B cell (primary cell): ENCODE measurements at places on chromosomes 1 and 21.

DNA sequence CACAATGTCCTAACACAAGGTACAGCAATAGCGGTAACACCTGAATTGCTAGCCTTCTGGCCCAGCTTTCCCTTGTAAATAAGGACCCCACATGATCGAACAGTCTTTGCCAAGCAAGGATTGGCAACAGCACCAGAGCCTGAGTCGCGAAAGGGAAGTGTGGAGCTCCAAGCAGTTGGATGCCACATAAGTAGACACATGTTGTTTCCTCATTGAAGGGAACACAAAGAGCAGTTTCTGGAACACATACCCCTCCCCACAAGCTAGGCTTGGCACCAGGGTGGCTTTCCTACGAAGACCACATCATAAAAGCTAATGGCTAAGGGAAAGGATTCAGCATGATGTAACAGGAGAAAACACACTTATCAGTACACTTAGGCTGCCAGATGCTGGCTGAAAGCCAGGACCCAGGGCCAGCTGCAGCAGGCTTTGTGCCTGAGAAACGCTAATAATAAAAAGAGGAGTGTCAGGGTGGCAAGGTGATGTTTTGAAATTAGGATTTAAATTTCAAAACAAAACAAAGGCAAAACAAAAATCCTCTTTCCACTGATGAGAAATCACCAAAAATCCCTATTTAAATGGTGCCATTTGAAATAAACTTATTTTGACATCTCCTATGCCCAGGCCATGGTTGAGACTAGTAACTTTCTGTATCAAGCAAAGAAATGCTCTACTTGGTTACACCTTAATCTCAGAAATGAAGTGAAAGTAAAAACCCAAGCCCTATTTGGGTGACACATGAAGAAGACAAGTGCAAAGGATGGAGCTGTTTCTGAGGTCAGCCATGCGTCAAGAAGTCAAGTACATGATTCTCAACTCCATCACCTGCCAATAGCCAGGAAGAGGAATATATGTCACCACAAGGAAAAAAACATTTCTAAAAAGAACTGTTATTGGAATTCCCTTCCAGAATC, 11.9 kb upstream of the CPLANE2 start:
- DNase-seq = peak; percentile 52
- H3K4me1 ChIP-seq = peaks cover 17% of the 10 kb centered on the region
- H3K27ac ChIP-seq = peak overlapping the region; percentile 68
- peaks cover 2% of the 10 kb centered on the region for H3K36me3 ChIP-seq
- no peaks in the 10 kb centered on the region for H3K27me3 ChIP-seq

- no peak overlapping the region for H3K4me3 ChIP-seq
- H3K4me1 ChIP-seq = peaks cover 18% of the 10 kb centered on the region
- H3K36me3 ChIP-seq = peaks cover 5% of the 10 kb centered on the region
- no peak overlapping the region for H3K27ac ChIP-seq
- DNase-seq = no peak
These were observed 511 bp upstream of the SNX27 start for GRCh38 chr1:151611288-151611790.

DNA sequence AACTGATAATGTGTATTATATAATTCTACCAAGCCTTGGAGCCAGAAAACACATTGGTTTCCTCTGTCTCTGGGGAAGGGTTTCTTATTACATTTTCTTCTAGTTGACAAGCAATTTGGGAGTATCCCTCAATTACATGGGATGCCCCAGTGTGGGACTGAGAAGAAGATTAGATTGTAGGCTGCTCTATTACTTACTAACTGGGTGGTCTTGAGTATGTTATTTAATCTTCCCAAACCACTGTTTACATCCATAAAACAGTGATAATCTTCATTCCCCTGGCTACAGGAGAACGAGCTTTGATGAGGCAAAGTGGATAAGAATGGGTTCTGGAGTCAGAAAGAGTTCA, 105.8 kb downstream of the TSEN15 start:
- DNase-seq = no peak
- H3K4me3 ChIP-seq = no peak overlapping the region
- H3K4me1 ChIP-seq = peaks cover 7% of the 10 kb centered on the region
- H3K27ac ChIP-seq = no peak overlapping the region
- H3K27me3 ChIP-seq = peaks cover 10% of the 10 kb centered on the region
- no peaks in the 10 kb centered on the region for H3K36me3 ChIP-seq

DNA sequence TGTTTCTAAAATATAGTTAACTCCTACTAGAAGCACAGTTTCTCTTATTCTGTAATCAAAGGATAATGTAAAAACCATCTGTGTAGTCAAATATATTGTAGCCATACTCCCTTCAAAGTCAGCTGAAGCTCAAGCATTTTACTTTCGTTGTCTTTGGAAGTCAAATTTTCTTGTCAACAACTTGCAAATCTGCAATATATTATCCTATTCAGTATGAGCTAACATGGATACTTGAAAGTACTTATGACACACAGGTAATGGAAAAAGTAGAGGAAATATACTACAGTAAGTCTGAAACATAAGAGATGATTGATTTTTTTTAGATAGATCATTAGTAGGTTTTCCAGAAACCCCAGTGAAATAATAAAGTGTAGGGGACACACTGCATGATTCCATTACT, 121.5 kb downstream of the COL24A1 start:
- H3K27ac ChIP-seq = no peak overlapping the region
- no peaks in the 10 kb centered on the region for H3K27me3 ChIP-seq
- DNase-seq = no peak
- H3K36me3 ChIP-seq = no peaks in the 10 kb centered on the region
- no peak overlapping the region for H3K4me3 ChIP-seq
- no peaks in the 10 kb centered on the region for H3K4me1 ChIP-seq

DNA sequence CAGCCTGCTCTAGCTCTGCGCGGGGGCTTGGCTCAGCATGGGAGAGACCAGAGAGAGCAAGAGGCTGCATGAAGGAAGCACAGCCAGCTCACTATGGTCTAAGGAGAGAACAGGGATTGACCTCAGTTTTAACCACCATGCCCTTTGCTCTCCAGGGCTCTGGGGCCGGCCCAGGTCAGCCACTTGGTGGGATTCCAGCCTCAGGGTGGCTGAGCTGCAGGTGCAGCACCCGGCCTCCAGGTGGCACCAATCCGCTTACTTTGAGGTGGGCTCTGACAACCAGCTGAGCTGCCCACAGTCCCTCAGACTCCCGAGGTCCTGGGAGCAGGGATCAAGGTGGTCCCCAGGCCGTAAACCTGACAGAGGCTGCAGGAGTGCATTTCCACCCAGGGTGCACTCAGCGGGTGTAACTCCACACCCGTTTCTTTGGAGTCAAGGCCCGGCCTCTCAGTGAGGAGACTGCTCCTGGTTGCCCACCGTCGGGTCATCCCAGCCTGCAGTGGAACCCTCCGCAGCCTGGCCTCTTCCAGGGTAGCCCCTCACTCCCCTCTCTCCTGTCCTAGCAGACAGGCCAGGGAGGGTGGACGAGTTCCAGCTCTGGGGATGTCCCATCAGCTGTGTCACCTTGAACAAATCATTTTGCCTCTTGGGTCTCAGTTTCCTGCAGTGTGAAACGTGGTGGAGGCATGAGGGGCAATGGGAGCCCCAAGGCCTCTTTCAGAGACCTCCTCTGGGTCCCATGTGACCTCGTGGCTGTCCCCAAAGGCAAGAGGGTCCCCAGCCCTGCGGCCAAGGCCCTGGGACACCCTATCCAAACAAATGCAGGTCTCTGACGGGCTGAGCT, 607 bp upstream of the LGR6 start:
- H3K27me3 ChIP-seq = peaks cover 18% of the 10 kb centered on the region
- peaks cover 14% of the 10 kb centered on the region for H3K4me1 ChIP-seq
- no peaks in the 10 kb centered on the region for H3K36me3 ChIP-seq
- H3K27ac ChIP-seq = no peak overlapping the region
- peak; percentile 75 for DNase-seq
- H3K4me3 ChIP-seq = no peak overlapping the region

- DNase-seq = no peak
- H3K4me1 ChIP-seq = peaks cover 27% of the 10 kb centered on the region
- no peak overlapping the region for H3K4me3 ChIP-seq
- no peaks in the 10 kb centered on the region for H3K36me3 ChIP-seq
These were observed 10.2 kb downstream of the POLR3GL start for GRCh38 chr1:145974721-145975120.

- H3K4me3 ChIP-seq = no peak overlapping the region
- no peak overlapping the region for H3K27ac ChIP-seq
- DNase-seq = no peak
- H3K4me1 ChIP-seq = peaks cover 14% of the 10 kb centered on the region
These were observed 53.5 kb upstream of the SLC22A15 start for GRCh38 chr1:115922801-115923200.

GRCh38 chr21:17786851-17787181, 32.3 kb downstream of the C21orf91 start:
- H3K27me3 ChIP-seq = no peaks in the 10 kb centered on the region
- no peak overlapping the region for H3K4me3 ChIP-seq
- DNase-seq = no peak
- peaks cover 36% of the 10 kb centered on the region for H3K4me1 ChIP-seq

DNA sequence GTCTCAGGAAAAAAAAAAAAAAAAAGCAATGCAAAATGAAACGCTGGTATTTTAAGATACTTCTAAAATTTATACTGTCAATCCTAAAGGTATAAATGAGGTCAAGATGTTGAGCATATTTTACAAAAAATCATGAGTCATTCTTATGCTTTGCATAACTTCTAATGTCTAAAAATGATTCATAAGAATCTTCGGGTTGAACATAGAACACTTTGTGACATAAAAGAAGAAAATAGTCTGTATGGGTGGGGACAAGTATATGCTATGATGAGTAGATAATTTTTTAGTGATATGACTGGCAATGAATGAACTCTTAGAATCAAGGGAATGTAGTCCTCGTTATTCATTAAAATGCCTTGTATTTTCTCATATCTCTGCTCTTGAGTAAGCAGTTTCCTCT, 416.9 kb upstream of the USP24 start:
- H3K27ac ChIP-seq = no peak overlapping the region
- H3K36me3 ChIP-seq = no peaks in the 10 kb centered on the region
- no peak for DNase-seq
- H3K27me3 ChIP-seq = no peaks in the 10 kb centered on the region

- H3K4me1 ChIP-seq = no peaks in the 10 kb centered on the region
- H3K27me3 ChIP-seq = no peaks in the 10 kb centered on the region
- no peak overlapping the region for H3K27ac ChIP-seq
- H3K36me3 ChIP-seq = peaks cover 2% of the 10 kb centered on the region
- H3K4me3 ChIP-seq = no peak overlapping the region
- DNase-seq = no peak
These were observed 64.2 kb downstream of the GPR137B start for GRCh38 chr1:236206548-236206947.

DNA sequence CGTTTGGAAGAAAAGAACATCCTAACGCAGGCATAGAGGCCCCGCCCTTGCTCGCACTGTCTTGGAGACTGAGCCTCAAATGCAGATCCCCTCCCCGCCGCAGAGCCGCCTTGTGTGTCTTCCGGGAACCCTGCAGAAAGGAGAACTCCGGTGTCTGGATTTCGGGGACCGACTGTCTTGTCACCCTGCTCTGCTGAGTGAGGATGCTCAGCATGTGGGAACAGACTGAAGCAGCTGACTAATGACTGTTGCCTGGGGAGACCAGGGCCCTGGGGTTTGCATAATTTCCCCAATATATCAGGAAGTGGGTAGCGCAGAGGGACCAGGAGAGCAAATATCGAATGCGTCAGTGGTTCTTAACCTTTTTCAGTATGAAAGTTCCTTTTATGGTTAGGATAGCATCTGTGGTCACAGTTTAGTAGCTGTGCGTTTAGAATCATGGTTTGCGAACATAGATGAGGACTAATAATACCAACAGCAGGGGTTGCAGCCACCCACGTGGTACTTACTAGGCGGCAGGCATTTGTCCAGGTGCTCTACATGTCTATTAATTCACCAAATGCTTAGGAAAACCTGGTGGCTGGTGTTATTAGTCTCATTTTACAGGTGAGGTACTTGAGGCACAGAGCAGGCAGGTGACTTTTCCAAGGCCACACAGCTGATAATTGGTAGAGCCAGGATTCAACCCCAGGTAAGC, 14.3 kb downstream of the GPR137B start:
- H3K36me3 ChIP-seq = no peaks in the 10 kb centered on the region
- no peak overlapping the region for H3K27ac ChIP-seq
- H3K4me3 ChIP-seq = no peak overlapping the region

DNA sequence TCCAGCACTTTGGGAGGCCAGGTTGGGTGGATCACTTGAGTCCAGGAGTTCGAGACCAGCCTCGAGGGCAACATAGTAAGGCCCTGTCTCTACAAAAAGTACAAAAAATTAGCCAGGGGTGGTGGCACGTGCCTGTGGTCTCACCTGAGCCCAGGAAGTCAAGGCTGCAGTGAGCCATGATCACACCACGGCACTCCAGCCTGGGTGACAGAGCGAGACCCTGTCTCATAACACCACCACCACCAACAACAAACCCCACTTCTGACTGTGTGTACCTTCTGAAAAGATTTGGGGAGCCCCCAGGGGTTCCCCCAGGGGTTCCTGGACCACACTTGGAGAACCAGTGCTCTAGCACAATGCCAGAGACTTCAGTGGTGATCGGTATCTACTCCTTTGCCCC, 29.9 kb downstream of the NUAK2 start:
- H3K4me3 ChIP-seq = no peak overlapping the region
- no peaks in the 10 kb centered on the region for H3K36me3 ChIP-seq
- H3K27ac ChIP-seq = peak overlapping the region; percentile 70
- H3K4me1 ChIP-seq = peaks cover 82% of the 10 kb centered on the region
- H3K27me3 ChIP-seq = no peaks in the 10 kb centered on the region

GRCh38 chr1:48560116-48560515, 88.1 kb upstream of the SPATA6 start:
- no peaks in the 10 kb centered on the region for H3K4me1 ChIP-seq
- no peak for DNase-seq
- no peak overlapping the region for H3K4me3 ChIP-seq
- no peak overlapping the region for H3K27ac ChIP-seq

DNA sequence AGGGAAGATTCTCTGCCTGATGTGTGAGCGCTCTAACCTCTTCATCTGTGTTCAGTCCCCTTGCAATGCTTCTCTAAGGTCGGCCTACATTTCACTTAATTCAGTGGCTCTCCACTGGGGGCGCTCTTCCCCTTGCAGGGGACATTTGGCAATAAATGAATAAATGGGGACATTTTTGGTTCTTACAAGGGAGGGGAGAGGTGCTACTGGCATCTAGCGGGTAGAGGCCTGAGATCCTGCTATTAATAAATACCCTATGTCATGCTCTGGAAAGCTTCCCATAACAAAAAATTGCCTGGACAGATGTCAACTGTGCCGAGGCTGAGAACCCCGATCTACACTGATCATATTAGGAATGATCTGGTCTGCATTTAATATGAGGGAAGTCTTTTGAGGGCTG, 25.9 kb upstream of the DNAJC11 start:
- H3K27ac ChIP-seq = no peak overlapping the region
- no peak overlapping the region for H3K4me3 ChIP-seq
- peak; percentile 63 for DNase-seq
- no peaks in the 10 kb centered on the region for H3K27me3 ChIP-seq
- H3K36me3 ChIP-seq = no peaks in the 10 kb centered on the region
